Adipose tissue (tissue), 3 donors: ENCODE measurements at places on chromosomes 2 and 18. TPM values are rescaled to one million over a fixed set of nuclear protein-coding genes. Genes with fewer than 3 reads are reported as not detected.

TMEM17 gene
- polyA plus RNA-seq, result 1.9 TPM

C2orf72 gene
- 1.3 TPM for polyA plus RNA-seq

ASB18 gene
- polyA plus RNA-seq, result not detected

PLEK gene
- 52.2 TPM for polyA plus RNA-seq

TMEM178A gene
- polyA plus RNA-seq, result 1.5 TPM

E2F6 gene
- 12.2 TPM for polyA plus RNA-seq

LHCGR gene
- polyA plus RNA-seq, result 0.61 TPM

SOWAHC gene
- polyA plus RNA-seq, result 5.3 TPM
